DMS 273 treated with DMSO at 0.1 percent for 48 hours (cell line): ENCODE measurements at places on chromosomes 3 and 15.

- no peak for DNase-seq
Observed at GRCh38 chr3:16377196-16377595, 112.2 kb downstream of the OXNAD1 start.

- no peak for DNase-seq
Observed at GRCh38 chr3:66220066-66220465, 735 bp upstream of the SLC25A26 start.

GRCh38 chr15:38079236-38079635, 144.8 kb downstream of the TMCO5A start:
- DNase-seq: no peak

- no peak for DNase-seq
Observed at GRCh38 chr15:94177112-94177511, 54.2 kb upstream of the MCTP2 start.

DNA sequence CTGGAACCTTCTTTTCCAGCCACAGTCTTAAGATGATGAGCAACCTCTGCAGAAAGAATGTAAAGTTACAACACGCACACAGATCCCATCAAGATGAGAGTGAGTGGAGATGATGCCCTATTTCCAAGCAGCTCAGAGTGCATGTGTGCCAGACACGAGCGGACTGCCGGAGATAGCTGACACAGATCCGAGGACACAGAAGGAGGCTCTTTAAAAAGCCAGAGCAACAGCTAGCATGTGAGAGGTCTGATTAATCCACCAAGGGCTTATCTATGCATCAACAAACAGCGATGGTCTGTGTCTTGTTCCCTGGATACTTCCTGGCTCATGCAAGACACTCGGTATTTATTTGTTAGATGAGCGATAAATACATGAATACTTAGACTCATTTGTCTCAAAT, 128.6 kb upstream of the DLG1 start:
- DNase-seq: no peak

GRCh38 chr3:25339225-25339624, 88.8 kb upstream of the RARB start:
- no peak for DNase-seq

DNA sequence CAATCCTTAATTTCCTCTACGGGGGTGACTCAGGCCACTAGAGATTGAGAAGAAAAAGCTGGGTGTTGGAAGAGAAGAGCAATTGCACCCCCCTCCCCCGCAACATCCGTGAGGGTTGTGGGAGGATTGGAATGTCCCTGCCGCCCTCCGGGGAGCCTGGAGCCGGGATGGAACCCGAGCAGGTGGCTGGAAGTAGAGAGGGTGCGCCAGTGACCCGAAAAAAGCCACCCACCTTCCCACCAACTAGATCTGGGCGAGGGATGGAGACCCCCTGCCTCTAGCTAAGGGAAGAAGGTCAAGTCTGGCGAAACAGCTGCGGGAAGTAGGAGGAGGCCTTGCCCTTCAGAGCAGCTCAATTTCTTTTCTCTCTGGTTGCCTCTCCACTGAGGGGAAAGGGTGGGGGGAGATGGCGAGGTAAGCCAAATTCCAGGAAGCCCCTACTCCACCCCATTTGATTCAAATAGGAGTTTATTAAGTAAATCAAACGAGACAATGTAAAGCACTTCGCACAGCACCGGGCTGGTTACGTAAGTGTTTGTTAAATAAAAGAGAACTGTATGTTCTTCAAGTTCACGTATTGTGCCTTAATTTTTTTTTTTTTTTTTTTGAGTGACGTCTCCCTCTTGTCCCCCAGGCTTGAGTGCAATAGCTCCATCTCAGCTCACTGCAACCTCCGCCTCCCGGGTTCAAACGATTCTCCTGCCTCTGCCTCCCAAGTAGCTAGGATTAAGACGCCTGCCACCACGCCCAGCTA, 1.1 kb upstream of the WWTR1 start:
- no peak for DNase-seq

DNA sequence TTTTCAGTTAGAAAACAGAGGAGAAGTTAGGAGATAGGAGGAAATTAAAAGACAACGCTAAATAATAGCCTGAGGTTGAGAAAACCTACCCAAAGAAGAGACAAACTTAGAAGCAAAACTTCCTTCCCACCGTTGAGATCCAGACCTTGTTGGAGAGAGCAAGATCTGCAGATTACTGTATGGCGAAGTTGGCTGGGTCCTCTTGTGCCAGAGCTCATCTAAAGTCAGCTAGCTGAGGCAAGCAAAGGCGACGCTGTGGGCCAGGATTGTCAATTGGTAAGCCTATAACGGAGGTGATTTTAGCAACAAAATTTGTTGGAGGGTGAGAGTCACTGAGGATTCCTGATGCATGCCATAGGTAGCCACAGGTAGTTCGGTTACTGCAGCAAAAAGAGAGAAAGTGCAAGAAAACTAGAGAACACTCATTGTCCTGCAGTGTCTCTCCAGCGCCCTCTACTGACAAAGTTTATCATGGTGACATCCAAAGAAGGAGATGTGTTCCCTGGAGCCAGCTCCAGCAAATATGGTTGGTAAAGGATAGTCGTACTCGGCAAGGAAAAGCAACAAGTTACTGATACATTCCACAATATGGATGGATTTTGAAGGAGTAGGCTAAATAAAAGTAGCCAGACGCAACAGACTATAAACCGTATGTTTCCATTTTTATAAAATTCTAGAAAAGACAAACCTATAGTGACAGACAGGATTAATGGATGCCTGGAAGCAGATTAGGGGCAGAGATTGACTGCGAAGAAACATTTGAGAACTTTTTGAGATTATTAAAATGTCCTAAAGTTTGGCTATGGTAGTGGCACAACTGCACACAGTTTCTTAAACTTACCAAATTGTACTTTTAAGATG, 9.8 kb upstream of the OR5K4 start:
- DNase-seq: no peak

DNA sequence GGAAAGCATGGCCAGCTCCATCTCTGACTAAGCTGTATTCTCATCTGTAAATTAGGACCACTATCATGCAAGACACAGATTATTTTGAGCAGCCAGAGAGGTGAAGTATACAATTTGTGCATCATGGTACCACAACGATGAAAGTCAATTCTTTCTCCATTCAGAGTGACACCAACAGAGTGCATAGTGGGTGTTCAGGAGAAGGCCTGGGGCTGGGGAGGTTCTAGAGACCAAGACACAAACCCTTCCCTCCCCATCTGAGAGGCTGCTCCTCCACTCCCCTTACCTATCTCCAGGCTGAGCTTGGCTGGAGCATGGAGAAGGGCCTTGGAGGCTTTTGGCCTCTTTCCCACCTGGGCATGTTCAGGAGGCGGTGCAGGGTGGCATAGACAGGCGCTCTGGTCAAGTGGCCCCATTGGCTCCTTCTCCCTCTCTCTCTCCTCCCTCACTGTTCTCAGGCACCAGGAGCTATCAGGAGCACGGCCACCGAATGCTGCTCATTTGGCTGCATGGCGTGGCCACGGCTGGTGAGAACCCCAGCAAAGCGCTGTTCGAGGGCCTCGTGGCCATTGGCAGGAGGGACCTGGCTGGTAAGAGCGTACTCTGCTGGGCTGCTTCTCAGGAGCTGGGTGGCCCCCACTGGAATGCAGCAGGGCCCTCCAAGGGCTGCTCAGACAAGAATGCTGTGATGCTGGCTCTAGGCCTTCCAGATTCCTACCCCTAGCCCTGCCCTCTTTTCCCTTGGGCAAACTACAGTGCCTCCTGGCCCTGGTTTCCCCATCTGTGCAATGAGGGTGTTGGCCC, 37.9 kb downstream of the ANKDD1A start:
- DNase-seq: no peak

- no peak for DNase-seq
Observed at GRCh38 chr3:11085093-11085840, 69.0 kb upstream of the HRH1 start.

GRCh38 chr3:152335273-152335672, 66.5 kb downstream of the MBNL1 start:
- no peak for DNase-seq

DNA sequence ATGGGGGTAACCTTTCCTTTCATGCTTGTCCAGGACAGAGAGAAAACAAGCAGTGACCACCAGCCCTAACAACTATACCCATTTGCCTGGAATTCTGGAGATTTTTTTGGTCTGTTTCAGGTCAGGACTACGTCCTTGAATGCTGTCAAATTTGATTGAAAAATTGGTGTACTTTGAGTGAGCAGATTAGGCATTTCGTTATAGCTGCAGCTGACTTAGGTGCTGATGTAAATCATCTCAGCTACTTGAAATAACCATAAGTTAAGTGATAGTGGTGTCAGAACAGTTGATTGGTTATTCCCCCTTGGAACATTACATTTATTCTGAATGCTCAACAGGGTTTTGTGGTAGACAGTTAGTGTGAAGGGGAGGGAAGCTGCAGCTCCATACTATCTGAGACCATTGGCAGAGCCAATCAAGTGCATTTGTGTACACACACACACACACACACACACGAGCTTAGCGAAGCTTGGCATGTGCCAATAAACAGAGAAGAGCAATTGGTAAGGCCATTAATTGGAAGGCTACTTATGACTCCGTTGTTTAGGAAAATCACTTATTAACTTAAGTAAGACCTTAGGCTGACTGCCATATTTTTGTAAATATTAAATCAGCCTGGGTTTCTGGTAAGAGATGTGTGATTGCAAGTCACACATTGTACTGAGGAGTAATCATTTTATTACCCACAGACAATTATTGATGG, 447.8 kb downstream of the MFSD1 start:
- DNase-seq: no peak
